ENCODE measurements at places on chromosomes 4 and X.

- DNase-seq = no peak
Measured at GRCh38 chr4:113835005-113835404, 73.5 kb upstream of the CAMK2D start.

- DNase-seq = no peak
Measured at GRCh38 chr4:136495076-136495475, 1037.2 kb downstream of the PCDH18 start.

GRCh38 chr4:46844325-46844917 lies 64.6 kb downstream of the COX7B2 start:
- peak; percentile 49 for DNase-seq

GRCh38 chrX:17470136-17470535 lies 95.1 kb downstream of the NHS start:
- DNase-seq = no peak

- no peak for DNase-seq
Measured at GRCh38 chr4:173857828-173858227, 327.8 kb upstream of the HAND2 start.

DNA sequence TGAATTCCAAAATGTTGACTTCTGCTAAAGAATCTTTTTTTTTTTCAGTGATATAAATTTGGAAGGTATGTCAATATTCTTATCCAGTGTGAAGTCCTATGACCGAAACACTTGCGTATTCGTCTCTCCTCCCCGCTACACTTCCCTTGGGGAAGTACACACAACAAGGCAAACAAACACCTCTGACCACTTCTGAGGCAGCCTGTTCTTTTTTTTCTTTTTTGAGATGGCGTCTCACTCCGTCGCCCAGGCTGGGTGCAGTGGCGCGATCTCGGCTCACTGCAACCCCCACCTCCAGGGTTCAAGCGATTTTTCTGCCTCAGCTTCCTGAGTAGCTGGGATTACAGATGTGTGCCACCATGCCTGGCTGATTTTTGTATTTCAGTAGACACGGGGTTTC lies 78.1 kb upstream of the DHRSX start:
- DNase-seq = no peak

GRCh38 chr4:86122404-86122803 lies 237.4 kb downstream of the MAPK10 start:
- no peak for DNase-seq

GRCh38 chrX:9730752-9731151 lies 34.9 kb downstream of the GPR143 start:
- no peak for DNase-seq

GRCh38 chrX:129239371-129239770 lies 283.9 kb downstream of the SMARCA1 start:
- no peak for DNase-seq

DNA sequence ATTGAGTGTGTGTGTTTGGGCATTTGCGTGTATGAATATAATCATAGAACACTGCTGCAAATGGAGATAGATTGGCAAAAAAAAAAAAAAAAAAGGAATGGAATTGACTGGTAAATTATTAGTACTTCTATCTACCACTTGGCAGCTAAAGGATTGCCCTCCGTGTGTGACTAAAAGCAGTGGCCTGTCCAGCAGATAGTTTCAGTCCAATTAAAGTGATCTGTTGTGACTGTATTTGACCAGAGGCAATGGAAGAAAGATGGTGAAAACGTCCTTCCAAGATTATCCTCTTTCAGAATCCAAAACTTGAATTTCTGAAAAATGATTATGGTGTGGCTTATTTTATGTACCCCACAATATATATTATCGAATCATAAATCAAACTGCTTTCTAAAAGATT lies 19.5 kb upstream of the TENM3 start:
- no peak for DNase-seq

DNA sequence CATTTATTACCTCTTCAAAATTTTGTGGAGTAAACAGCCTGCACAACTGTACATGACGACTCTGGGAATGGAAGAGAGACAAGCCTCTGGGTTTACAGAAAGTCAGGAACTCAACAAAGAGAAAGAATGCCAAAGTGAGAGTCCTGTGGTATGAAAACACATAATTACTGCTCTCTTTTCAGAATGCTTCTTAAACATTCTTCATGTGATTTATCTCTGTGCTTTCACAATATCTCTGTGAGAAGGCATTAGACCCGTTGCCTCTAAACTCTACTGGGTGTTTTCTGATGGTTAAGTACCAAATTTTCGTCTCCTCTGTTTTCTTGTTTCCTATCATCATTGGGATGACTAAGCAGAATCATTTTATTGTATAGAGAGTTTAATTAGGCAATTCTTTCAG lies 966.6 kb upstream of the SLIT2 start:
- no peak for DNase-seq

GRCh38 chr4:105426187-105426897 lies 47.5 kb downstream of the PPA2 start:
- no peak for DNase-seq

DNA sequence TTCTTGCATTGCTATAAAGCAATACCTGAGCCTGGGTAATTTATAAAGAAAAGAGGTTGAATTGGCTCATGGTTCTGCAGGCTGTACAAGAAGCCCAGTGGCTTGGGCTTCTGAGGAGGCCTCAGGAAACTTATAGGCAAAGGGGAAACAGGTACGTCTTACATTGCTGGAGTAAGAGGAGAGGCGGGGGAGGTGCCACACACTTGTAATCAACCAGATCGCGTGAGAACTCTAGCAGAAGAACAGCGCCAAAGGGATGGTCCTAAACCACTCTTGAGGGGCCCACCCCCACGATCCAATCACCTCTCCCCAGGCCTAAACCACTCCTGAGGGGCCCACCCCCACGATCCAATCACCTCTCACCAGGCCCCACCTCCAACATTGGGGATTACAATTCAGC lies 50.6 kb upstream of the SHOX start:
- DNase-seq = no peak

GRCh38 chrX:76428243-76429130 lies 977 bp downstream of the MAGEE1 start:
- DNase-seq = peak; percentile 53

- DNase-seq = peak; percentile 59
Measured at GRCh38 chrX:40153345-40154249, 55.8 kb upstream of the BCOR start.

- DNase-seq = no peak
Measured at GRCh38 chrX:154490021-154490413, 412 bp downstream of the SLC10A3 start.

GRCh38 chr4:83850435-83850834 lies 314.5 kb downstream of the GPAT3 start:
- DNase-seq = no peak

DNA sequence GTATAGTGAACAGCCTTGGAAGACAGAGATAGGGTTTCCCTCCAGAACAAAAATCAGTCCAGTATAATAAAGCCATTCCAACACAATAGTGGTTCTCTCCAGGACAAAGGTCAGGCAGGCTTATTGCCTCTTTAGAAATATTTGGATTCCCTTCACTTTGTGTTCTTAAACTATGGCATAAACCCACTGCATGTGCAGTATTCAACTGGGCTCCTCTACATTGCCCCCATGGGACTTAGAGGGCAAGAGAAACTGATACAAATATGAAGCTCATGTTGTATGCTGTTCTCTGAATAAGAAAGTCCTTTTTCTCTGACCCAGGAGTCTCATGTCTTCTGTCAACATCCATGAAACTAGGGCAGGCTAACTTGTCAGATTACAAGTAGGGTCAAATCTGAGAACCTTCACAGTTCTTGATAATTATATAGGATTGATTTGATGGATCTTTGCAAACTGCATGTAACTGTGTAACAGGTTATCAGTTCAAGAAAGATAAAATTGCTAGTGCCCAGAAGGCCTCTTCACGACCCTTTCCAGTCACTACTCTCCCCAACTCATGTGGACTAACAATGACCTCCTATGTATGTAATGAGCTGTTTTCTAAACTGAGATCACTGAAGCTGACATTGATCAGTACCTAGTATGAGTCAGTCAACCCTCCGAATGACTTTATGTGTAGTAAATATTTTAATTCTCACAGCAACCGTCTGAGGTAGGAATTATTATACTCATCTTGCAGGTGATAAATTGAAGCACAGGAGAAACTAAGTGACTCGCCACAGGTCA lies 31.9 kb upstream of the FAM9C start:
- DNase-seq = no peak

- DNase-seq = no peak
Measured at GRCh38 chr4:113013751-113014150, 35.7 kb upstream of the ANK2 start.

DNA sequence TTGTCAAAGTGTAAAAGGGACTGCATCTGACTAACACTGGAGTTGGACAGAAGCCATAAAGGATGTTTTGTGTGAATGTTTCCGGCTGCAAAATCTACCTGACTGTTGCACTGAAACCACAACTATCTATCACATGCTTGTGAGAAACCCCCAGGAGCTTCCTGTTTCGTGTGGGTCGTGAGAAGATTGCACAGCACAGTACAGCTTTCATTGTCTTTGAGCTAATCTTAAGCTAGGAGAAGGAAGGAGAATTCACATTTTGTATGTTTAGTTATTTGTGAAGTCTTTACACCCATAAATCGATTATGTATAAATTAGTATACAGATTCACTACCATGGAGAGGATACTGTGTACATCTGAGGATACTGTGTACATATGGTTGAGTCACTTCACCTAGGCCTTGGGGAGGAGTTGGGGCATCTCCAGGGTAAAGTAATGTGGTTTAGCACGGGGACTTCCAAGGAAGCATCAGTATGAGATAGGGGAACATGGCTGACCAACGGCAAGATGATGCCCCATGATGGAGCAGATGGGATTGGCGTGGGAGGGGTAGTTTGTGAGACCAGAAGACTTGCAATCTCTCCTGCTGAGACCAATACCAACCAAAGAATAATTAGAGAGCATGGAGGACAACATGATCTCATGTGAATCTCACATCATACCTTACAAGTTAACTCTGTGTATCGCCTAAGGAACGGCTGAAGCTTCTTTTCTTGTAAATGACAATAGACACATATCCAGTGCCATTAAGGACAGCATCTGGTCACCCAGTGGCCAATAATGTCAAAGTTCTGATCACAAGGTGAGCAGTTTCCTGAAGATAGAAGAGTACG lies 43.1 kb upstream of the FAM9C start:
- DNase-seq = peak; percentile 84

GRCh38 chr4:73104695-73105094 lies 35.2 kb upstream of the COX18 start:
- no peak for DNase-seq

GRCh38 chr4:73194064-73194463 lies 64.5 kb downstream of the ANKRD17 start:
- DNase-seq = no peak

DNA sequence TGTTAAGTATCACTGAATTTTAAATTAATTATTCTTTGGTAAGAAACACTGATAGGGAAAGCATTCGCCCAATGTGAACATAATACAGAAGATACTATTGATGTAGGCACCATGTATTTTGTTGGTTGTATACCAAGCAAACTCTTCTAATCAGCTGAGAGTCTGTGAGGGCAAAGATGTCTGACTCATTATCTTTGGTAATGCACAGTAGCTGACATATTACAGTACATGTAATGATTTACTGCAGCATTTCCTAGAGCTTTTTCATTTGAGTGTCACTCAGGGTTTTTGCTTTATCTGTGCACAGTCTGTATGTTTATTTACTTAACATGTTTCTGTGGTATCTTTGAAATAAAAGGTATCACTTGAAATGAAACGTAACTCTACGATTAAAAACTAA lies 49.2 kb downstream of the CENPVL3 start:
- DNase-seq = no peak

DNA sequence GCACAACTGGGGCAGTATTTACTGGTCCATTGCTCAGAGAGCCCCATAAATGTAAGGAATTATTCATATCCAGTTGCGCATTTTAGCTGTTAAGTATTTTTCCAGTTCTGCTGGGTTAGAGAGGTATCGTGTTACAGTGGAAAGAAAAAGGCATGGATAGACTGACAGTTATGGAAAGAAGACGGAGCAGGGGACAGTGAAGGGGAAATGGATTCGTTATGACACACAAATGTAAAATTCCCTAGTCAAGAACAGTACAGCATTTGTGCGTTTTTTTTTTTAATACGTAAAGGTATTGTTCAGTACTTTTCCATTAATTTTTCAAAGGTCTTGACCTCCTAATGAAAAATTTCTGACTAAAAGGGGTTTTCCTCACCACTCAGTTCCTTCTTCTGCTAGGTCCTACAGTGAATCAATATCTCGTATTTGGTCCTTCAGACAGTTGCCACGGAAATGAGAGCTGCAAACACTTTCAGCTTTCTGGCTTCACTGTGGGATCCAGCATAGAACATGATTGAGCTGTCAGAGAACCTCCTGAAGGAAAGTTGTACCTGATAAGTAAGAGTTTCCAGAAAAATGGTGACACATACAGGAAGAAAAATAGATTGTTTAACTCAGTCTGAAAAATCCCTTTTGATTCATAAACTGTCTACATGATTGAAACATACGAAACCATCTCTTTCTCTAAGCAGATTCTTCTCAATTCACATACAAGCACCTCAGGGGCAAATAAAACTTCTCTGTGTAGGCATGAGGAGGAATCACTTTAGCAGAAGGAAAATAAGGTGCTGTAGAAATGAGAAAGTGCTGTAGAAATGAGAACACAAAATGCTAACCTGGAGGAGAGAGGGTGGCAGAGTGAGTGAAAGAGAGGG lies 21.8 kb upstream of the BBS12 start:
- no peak for DNase-seq

GRCh38 chr4:155973639-155974475 lies 20.2 kb upstream of the CTSO start:
- DNase-seq = no peak

- DNase-seq = no peak
Measured at GRCh38 chrX:134570899-134571298, 87.4 kb downstream of the PLAC1 start.

- DNase-seq = no peak
Measured at GRCh38 chr4:119794681-119795080, 166.1 kb upstream of the PDE5A start.

GRCh38 chrX:118706681-118707080 lies 20.7 kb upstream of the IL13RA1 start:
- no peak for DNase-seq

DNA sequence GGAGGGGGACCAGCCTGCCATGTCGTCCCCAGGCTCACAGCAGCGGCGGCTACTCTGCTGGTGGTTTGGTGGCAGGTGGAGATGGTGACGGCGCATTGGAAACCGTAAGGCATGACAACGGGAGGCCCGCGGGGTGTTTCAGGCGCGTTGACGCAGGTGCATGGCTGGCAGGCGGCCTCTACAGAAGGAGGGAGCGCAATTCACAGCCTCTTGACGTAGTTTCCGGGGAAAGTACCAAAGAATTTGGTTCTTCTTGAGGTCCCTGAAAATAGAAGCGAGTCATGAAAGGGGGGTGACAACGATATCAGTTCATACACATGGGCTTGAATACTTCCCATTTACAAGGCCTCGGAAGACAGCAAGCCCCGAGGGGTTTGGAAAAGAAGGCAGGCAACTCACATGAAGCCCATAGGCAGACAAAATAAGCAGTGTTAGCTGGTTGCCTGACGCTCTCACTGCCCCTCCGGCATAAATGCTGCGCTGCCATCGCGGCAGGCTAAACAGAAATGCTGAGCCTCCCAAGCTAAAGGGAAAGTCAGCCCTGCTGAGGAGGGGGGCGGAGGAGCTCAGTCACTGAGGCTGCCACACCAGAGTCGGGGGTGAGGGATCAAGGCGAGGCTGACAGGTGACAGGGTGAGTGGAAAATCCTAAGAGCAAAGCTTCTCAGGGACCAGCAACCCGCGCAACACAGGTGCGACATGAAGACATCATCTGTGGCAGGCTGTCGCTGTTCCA lies 52.3 kb upstream of the PDLIM3 start:
- DNase-seq = peak; percentile 80

All from CD4-positive, alpha-beta T cell treated with Interleukin-1 beta for 1 hour (primary cell).